ENCODE measurements at places on chromosomes 2 and 18.

GRCh38 chr2:237257471-237257951 lies 156.5 kb downstream of the COL6A3 start:
- no peak for DNase-seq

DNA sequence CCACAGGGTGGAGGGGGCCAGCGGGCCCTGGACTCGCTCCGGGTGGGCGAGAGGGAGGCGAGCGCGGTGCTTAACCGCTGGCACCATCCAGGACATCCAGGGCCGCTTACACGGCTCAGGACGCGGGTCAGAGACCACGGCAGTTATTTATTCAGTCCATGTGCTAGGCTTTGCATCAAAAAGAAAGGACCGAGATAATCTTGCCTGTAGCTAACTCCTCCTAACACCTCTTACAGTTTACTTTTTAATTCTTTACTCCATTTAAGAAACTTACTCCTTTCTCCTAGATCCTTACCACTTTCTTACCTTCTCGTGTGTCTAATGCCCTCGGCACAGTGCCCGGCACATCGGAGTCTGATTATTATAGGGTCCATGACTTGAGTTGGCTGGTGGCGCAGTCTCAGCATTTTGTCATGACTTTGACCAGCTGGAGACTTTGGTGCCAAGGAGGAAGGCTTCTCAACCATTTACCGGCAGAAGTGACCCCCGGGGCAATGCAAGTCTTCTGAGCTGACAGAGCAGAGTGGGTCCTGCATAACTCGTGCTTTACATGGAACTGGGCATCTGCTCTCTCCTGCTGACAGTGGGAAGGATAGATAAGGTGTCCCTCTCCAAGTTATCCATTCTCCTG lies 503 bp downstream of the ANXA4 start:
- DNase-seq = no peak

DNA sequence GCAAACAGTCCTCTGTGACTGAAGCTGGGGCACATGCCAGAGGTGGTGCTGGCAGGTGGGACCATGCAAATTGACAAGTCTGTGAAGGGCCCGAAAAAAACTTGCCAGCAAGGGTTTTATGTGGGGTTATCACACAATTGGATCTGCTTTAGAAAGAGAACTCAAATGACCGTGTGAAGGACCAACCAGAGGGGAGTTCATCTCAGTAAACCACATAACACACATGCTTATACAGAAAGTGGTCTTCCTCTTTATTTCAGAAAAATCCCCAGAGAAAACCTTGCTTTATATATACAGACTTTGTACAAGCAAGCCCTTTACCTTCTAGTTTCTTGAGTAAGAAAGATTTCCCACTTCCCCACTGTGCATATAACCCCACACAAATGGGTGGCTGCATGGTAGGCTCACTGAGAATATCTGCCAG lies 46.7 kb downstream of the KIDINS220 start:
- DNase-seq = no peak

DNA sequence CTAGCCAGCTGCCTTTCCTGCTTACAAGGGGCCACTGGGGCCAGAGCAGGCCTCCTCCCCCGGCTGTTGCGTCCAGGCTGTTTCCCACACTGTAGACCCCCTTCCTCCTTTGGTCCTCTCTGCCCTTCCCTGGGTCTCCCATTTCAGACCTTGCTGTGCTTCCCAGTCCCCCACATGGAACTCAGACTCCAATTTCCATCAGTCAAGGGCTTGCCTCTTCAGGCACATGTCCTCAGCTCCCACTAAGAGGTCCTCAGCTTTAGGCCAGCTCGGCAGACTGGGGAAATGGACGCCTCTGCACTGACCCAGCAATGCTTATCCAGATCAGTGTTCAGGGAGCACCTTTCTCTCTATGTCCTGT lies 98.0 kb upstream of the BZW1 start:
- no peak for DNase-seq

- no peak for DNase-seq
Observed at GRCh38 chr2:26178246-26178645, 5.4 kb downstream of the GAREM2 start.

- DNase-seq = no peak
Observed at GRCh38 chr2:203691149-203691548, 15.3 kb upstream of the CD28 start.

DNA sequence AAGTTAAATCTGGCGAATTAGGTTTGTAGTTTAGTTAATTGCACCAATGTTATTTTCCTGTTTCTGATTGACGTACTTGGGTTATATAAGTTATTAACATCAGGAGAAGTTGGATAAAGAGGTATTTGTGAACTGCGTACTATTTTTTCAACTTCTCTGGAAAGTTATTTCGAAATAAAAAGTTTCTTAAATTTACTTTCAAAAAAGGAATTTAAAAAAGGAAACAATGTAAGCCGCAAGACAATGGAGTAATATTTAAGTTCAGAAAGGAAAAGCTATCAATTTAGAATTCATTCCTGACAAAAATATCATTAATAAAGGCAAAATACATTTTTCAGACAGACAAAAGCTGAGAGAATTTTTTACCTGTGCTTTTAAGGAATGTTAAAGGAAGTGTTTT lies 47.7 kb downstream of the RAB10 start:
- no peak for DNase-seq

- DNase-seq = no peak
Observed at GRCh38 chr18:22032392-22032961, 136.9 kb upstream of the GATA6 start.

DNA sequence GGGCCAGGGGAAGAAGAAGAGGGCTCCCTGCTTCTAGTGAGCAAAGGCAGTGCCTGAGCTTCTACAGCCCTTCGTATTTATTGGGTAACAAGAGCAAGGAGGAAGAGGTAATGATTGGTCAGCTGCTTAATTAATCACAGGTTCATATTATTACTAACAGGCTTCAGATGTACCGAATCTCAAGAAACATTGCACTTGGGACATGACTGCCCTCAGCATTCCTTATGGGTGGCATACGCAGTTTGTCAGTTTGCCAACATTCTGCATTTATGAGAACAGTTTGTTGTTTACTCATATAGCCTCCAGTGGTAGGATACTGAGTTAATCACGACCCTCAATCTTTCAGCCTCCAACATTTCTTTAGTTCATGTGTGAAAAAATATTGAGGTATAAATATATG lies 84.5 kb downstream of the HIBCH start:
- no peak for DNase-seq

GRCh38 chr2:235588750-235589149 lies 94.9 kb downstream of the AGAP1 start:
- no peak for DNase-seq

GRCh38 chr2:217124050-217124449 lies 264.2 kb upstream of the TNP1 start:
- DNase-seq = no peak

GRCh38 chr18:30652387-30652786 lies 390.2 kb downstream of the DSC3 start:
- DNase-seq = no peak

- DNase-seq = no peak
Observed at GRCh38 chr2:9103663-9104277, 100.3 kb upstream of the MBOAT2 start.

GRCh38 chr2:231039821-231040364 lies 2.6 kb downstream of the C2orf72 start:
- DNase-seq = no peak

DNA sequence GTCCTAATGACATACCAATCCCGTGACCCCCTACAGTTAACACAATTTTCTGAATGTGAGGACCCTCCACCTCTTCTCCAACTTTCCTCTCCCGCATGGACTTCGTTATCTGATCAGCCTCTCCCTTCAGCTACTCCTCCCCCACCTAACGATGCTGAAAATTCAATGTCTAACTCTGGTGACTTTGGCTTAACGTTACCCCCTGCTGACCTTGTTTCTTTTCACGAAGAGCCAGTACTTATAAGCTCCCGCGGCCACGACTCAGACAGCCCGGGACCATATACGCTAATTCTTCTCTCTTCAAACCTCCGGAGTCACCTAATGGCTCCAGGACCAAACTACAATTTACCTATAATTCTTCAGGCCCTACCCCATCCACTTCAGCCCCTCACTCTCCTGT lies 29.2 kb downstream of the VPS54 start:
- DNase-seq = no peak

Measured in stimulated activated CD4-positive, alpha-beta T cell treated with anti-CD3 and anti-CD28 coated beads, Interleukin-1b, Interleukin-23, amount 100 ng/mL, for 4 hours (primary cell).